ENCODE measurements at places on chromosomes 7 and 10.
A peak's percentile ranks its signal among the peaks of the same experiment; 100 is the strongest.

DNA sequence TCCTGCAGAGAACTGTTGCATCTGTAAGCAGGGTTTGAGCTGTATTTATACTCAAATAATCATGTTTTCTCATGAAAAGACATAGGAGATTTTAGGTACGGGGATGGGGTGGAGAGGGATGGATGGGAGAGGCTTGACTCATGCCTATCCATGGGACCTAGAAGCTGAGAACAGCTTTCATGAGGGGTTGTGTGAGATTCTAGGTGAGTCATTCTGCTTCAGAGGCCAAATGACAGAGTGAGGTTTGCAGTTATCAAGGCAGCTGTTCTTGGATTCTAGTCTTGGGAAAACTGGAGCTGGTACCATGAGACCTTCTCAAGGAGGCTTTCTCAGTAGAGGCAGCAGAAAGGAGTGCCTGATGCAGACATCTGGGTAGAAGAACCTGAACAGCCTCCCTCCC lies 746.9 kb downstream of the TYW1 start:
- H3K36me3 ChIP-seq = no peaks in the 10 kb centered on the region
- H3K27me3 ChIP-seq = no peaks in the 10 kb centered on the region
- no peak overlapping the region for H3K4me3 ChIP-seq
- H3K4me1 ChIP-seq = no peaks in the 10 kb centered on the region

DNA sequence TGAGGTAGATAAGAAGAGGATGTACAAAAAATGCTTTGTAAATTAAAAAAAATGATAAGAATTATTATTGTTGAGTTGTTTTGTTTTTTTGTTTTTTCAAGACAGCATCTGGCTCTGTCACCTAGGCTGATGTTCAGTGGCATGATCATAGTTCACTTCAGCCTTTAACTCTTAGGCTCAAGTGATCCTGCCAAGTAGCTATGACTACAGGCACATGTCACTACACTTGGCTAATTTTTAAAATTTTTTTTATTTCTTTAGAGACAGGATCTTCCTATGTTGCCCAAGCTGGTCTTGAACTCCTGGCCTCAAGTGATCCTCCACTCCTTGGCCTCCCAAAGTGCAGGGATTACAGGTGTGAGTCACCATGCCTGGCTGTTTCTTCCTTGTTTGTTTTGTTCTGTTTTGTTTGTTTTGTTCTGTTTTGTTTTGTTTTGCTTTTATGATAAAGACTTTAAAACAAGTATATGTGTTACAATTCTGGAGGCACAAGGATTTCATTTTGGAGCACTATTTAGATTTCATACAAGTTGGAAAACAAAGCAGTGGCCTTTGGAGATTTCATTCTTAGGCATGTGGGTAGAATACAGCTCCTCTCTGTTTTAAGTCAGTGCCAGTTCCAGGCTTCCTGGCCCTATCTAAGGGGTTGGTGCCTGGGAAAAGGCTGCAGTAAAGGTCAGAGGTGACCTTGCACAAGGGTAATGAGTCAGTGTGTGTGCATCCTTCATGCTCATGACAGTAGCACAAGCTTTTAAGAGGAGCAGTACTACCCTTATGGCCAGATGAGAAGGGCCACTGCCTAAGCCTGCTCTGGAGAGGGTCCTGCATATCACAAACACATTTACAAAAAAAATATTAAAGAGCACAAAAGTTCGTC lies 17.9 kb downstream of the FGFBP3 start:
- no peak for DNase-seq
- H3K36me3 ChIP-seq = no peaks in the 10 kb centered on the region

DNA sequence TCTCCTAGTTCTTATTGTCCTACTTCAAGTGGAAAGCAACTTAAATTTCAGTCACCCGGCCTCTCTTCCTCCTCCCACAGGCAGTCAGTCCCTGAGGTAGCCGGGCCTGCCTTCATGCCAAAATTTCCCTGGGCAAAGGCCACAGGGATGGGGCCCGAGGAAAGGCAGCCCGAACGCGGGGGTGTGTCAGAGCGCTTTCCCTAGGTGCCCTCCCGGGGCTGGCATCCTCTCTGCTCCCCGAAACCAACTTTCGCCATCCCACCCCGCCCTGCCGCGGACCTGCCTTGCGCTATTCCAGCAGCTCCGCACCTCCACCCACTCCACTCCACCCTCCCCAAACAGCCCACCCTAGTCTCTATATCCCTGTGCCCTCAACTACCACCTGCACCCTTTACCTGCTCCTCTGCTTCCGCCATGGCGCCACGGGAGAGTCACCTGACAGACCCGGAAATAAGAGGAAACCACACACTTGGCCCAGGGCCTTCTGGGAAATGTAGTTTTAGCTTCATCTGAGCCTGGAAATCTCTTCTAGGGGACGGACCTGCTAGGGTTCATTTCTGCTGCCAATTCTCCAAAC lies at the start of gene VPS41:
VPS41 (minus strand) TSS at position 433 of the 577 bp plus-strand sequence; CDS start at position 416, 17 bp downstream.
- H3K4me3 ChIP-seq = peak within 1 kb of the TSS; percentile 84
- H3K4me1 ChIP-seq = 0 out of 2 replicates have a peak, but pooled peaks cover 2% of the 10 kb centered on the region
- no peaks in the 10 kb centered on the region for H3K36me3 ChIP-seq
- H3K27ac ChIP-seq = no peak within 1 kb of the TSS
- peak; percentile 92 for DNase-seq
- H3K27me3 ChIP-seq = no peaks in the 10 kb centered on the region

GRCh38 chr10:71696628-71697326 lies 22.8 kb downstream of the C10orf105 start:
- no peak overlapping the region for H3K4me3 ChIP-seq
- H3K27me3 ChIP-seq = no peaks in the 10 kb centered on the region
- H3K36me3 ChIP-seq = no peaks in the 10 kb centered on the region
- DNase-seq = peak; percentile 87

DNA sequence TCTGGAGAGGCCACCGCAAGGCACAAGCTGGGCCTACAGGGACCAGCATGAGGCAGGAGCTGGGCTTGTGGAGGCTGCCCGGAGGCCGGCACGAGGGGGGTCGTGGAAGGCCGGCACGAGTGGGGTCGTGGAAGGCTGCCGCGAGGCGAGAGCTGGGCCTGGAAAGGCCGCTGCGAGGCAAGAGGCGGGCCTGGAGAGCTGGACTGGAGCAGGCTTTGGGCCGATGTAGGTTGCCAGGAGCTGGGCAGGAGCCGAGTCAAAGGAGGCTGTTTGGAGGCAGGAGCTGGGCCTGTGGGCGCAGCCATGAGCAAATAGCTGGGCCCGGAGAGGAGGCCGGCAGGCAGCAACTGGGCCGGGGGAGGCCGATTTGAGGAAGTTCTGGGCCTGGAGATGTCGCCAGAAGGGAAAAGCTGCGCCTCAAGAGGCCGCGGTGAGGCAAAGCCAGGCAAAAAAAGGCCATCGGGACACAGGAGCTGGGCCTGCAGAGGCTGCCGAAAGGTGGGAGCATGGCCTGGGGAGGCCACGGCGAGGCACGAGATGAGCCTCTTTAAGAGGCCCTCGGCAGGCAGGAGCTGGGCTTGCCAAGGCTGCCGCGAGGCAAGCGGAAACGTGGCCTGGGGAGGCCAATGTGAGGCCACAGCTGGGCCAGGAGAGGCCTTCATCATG lies 26.5 kb downstream of the MDH2 start:
- no peaks in the 10 kb centered on the region for H3K27me3 ChIP-seq
- no peak for DNase-seq
- H3K36me3 ChIP-seq = no peaks in the 10 kb centered on the region
- no peaks in the 10 kb centered on the region for H3K4me1 ChIP-seq
- no peak overlapping the region for H3K27ac ChIP-seq
- H3K4me3 ChIP-seq = no peak overlapping the region

DNA sequence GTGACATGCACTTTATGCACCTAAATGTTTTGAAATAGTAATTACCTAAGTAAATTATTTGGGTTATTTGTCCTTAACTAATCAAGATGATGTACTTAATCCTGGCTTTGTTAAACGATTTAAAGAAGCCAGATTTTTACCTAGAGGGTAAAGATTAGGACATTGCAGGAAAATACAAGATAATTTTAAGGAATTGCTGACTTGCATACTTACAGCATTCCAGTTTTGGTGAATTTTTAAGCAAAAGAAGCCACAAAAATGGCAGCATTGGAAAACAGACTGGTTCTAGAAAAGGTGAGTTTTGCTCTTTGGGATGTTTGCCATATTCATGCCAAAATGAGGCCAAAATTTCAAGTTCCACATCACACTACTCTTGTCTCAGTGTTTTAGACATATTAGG lies 33.4 kb downstream of the BCAP29 start:
- H3K4me3 ChIP-seq = no peak overlapping the region
- H3K27ac ChIP-seq = no peak overlapping the region
- no peak for DNase-seq
- no peaks in the 10 kb centered on the region for H3K27me3 ChIP-seq
- H3K36me3 ChIP-seq = no peaks in the 10 kb centered on the region
- no peaks in the 10 kb centered on the region for H3K4me1 ChIP-seq
